ENCODE measurements at places on chromosomes 12 and 14.

GRCh38 chr12:125134576-125134975 lies 69.3 kb downstream of the AACS start:
- DNase-seq: no peak

GRCh38 chr14:92040431-92041051 lies 682 bp upstream of the TRIP11 start:
- DNase-seq: no peak

DNA sequence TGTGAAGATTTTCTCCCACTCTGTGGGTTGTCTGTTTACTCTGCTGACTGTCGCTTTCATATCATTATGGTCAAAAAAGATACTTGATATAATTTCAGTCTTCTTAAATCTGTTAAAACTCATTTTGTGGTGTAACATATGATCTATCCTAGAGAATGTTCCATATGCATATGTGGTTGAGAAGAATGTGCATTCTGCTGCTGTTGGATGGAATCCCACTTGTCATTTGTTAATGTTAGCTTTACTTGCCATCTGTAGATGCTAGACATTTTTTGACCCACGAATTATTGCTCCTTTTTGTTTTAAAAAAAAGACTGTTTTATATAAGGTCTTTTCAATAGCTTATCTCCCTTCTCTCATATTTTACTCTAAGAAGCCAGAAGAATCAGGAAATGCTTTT lies 26.3 kb upstream of the OR5AU1 start:
- DNase-seq: no peak

- peak; percentile 96 for DNase-seq
Observed at GRCh38 chr12:63805704-63806672, 26.3 kb downstream of the RXYLT1 start.

GRCh38 chr12:28415755-28416154 lies 225.5 kb downstream of the CCDC91 start:
- no peak for DNase-seq

DNA sequence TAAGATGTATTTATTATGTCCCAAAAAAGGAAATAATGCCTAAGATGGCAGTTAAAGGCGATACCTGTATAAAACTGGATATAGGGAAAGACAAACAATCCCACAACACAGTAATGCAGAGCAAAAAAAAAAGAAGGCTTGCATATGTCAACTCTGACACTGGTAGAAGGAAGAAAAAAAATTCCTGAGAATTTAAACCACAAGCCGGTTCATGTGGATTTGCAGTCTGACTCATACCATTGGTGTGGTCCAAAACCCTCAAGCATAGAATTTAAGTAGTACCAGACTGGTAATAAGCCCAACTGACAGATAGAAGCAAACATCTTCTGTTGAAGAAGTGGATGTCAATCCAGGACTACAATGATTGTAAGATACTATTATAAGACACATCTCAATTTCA lies 7.2 kb downstream of the DNAI7 start:
- DNase-seq: no peak

DNA sequence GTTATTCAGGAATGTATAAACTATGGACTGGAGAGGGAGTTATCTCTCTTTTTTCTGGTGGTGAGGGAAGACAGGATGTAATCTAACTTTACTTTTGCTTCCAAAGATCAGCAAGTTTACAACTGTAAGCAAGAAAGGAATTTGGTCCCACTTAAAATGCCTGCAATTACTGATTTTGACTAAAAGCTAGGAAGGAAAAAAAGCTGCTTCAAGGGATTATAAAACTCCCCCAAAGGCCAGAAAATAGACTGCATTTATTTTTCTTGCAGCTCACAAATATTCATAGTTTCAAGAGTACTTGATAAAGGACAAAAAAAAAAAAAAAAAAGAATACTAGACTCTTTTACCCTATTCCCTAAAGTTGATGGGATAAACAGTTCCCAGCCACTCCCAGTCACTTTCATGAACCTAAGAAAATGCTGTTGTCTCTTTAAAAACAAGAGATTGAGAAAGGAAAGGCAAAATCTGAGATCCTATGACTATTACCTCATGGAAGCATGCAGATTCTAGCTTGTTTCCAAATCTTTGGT lies 128.7 kb upstream of the BMP4 start:
- DNase-seq: no peak

- no peak for DNase-seq
Observed at GRCh38 chr12:91954326-91954725, 191.3 kb downstream of the BTG1 start.

GRCh38 chr12:76536546-76536945 lies 23.0 kb downstream of the OSBPL8 start:
- DNase-seq: no peak

DNA sequence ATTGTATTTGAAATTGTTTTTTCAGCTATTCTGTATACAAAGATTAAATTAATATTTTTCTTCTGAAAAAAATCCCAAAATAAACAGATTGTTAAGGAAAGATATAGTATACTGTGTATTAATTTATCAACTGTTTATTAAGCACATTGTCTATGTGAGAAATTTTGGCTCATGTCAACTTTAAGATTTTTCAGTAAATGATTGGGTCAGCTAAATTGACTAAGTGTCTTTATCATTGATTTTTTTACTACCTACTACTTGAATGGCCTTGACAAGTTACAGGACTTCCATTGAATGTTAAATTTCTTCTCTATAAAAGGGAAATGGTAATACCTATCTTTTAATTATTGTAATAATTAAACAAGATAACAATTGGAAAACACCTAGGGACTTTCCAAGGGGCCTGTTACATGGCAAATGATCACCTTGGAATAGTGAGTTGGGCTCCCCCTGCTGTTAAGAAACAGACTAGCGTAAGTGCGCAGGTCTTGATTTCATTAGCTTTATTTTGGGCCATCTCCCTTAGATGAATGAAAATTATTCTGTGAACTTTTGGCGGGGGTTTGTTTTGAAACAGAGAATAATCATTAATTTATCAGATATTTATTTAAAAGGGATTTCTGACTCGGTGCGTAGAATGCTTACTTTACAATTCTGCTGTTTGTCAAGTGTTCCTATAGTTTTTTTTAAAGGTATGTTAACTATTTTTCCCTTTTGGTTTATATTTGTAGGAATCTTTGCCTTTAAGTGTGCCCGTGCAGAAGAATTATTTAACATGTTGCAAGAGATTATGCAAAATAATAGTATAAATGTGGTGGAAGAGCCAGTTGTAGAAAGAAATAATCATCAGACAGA lies 14.5 kb upstream of the CCT2 start:
- peak; percentile 62 for DNase-seq

DNA sequence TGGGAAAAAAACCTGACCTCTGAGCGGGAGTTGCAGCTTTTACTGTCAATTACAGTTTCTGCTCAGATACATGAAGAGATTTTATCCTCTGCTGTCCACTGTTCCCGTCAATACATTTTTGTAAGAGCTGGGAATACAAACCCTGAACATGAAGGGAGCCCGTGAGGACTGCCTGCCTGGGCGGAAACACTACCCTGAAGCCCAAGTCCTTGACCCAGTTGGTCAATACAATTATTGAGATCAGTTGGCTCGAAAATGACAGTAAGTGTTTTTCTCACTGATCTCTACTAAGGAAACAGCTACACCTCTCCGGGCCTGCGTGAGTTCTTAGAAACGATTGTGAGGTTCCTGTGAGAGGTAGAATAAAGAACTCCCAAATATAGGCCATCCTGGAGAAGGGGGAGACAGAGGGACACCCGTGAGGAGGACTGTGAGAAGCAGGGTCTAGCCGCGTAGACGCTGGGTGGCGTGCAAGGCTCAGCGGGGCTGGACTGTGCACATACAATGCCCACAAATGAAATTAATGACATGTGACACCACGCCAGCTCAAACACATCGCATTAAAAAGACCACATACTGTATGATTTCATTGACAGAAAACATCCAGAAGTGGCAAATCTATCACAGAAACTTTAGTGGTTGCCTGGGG lies 509.5 kb downstream of the TMEM132D start:
- DNase-seq: peak; percentile 14

Measured in NCI-H2029 (cell line).